ENCODE measurements at places on chromosomes 7 and 10. TPM values are rescaled to one million over a fixed set of nuclear protein-coding genes. Genes with fewer than 3 reads are reported as not detected.

- DNase-seq: no peak
- no peak overlapping the region for H3K4me3 ChIP-seq
- no peaks in the 10 kb centered on the region for H3K27me3 ChIP-seq
- no peaks in the 10 kb centered on the region for H3K36me3 ChIP-seq
- no peak overlapping the region for H3K27ac ChIP-seq
- H3K4me1 ChIP-seq: no peaks in the 10 kb centered on the region
Measured at GRCh38 chr7:40909346-40909980, 774.7 kb downstream of the SUGCT start.

- no peaks in the 10 kb centered on the region for H3K27me3 ChIP-seq
- peaks cover 13% of the 10 kb centered on the region for H3K4me1 ChIP-seq
- DNase-seq: no peak
- no peak overlapping the region for H3K4me3 ChIP-seq
Measured at GRCh38 chr7:75985518-75986146, 8.8 kb downstream of the TMEM120A start.

- H3K4me3 ChIP-seq: no peak overlapping the region
- no peaks in the 10 kb centered on the region for H3K27me3 ChIP-seq
- no peak for DNase-seq
- no peaks in the 10 kb centered on the region for H3K4me1 ChIP-seq
Measured at GRCh38 chr7:18257711-18258110, 230.1 kb upstream of the PRPS1L1 start.

DNA sequence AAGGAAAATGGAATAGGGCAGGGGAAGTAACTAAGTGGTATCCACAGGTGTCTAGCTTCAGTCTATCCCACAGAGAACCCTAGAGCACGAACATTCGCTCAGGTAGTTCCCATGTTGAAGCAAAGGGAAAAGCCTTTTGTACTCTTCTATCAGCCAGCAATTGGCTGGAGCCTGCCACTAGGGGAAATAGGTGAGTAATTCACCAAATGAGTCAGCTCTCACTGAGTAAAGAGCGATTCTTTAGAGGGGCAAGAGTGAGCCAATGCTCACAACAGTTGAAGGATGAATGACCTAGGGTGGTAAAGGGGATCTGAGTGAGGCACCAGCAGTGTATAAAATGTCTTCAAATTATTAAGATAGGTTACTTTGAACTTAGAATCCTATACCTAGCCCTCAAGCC is 94.1 kb upstream of the ZNF800 start:
- H3K4me3 ChIP-seq: no peak overlapping the region
- no peak overlapping the region for H3K27ac ChIP-seq
- DNase-seq: peak; percentile 15
- H3K36me3 ChIP-seq: no peaks in the 10 kb centered on the region

DNA sequence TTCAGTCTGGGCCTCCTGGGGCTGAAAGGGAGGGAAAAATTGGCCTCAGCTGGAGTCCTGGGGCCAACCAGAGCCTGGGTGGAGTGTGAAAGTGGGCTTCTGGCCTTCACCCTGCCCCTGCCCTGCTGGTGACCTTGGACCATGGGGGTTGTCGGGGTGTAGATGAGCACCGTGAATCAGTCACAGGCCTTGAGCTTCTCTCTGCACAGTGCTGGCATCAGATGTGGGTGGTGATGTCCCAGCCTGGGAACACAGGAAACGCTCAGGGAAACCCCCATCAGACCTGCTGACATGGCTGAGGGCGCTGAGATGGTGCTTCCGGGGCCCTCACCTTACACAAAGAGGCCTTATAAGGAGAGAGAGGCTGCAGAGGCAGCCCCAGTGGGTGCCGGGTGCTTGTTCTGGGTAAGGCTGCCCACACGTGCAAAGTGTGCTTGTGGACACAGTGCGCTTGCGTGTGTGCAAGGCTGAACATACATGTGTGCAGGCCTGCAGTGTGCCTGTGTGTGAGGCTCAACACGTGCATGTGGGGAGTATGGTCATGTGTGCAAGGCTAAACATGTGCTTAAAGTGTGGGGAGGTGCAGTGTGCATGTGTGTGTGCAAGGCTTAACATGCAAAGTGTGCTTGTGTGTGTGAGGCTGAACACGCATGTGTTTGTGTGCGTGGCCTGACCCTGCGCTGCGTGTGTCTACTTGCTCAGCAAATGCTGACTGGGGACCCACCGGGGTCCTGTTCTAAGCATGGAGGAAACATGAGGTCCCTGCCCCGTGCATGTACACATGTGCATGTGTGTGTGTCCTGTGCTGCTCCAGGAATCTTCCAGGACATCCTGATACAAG is 6.5 kb downstream of the ARPC1B start:
- H3K27me3 ChIP-seq: no peaks in the 10 kb centered on the region
- H3K4me1 ChIP-seq: peaks cover 61% of the 10 kb centered on the region
- peak overlapping the region; percentile 97 for H3K27ac ChIP-seq
- peak overlapping the region; percentile 81 for H3K4me3 ChIP-seq

GRCh38 chr10:30645340-30645827 is 15.8 kb upstream of the LYZL2 start:
- peak; percentile 17 for DNase-seq
- H3K27ac ChIP-seq: no peak overlapping the region
- H3K27me3 ChIP-seq: peaks cover 37% of the 10 kb centered on the region
- no peaks in the 10 kb centered on the region for H3K36me3 ChIP-seq
- no peak overlapping the region for H3K4me3 ChIP-seq

- H3K4me1 ChIP-seq: no peaks in the 10 kb centered on the region
- no peak overlapping the region for H3K27ac ChIP-seq
- no peak overlapping the region for H3K4me3 ChIP-seq
Measured at GRCh38 chr10:89875557-89875956, 174.2 kb downstream of the KIF20B start.

HEPACAM2 gene
- 0.24 TPM for total RNA-seq

DNA sequence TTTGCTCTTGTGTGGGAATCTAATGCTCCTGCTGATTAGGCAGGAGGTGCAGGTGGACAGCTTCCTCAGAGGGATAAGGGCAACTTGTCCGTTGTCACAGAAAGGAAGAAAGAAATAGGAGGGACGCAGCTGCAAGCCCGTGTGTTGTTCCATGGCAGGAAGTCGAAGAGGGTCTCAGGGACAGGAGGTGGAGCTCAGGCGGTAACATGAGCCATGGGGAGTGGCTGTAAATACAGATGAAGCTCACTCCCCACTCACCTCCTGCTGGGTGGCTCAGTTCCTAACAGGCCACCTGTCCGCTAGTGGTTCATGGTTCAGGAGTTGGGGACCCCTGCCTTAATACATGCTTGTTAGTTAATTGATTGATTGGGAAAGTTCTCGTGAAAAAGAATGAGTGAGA is 101.7 kb upstream of the SFMBT2 start:
- H3K4me1 ChIP-seq: peaks cover 35% of the 10 kb centered on the region
- H3K36me3 ChIP-seq: peaks cover 12% of the 10 kb centered on the region
- no peaks in the 10 kb centered on the region for H3K27me3 ChIP-seq
- H3K4me3 ChIP-seq: no peak overlapping the region

PLEKHS1 gene
- not detected for total RNA-seq

ALDH18A1 gene
- 82.1 TPM for total RNA-seq

DNA sequence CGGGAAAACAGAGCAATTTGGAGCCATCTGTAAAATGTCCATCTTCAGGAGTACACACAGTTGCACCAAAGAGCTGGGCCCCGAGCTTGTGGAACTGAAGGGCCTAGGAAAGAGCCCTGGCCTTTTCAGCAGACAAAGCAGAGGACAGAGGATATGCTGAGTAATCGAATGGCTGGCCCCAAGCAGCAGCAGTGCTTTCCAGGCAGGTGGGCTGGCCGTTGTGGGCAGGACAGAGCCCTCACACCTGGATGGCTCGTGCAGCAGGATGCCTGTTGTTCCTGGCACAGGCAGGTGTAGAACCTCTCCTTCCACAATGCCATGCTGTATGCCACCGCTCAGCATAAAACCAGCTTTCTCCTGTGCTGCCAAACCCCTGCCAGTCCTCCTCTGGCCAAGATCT is 32.5 kb upstream of the TNS3 start:
- no peak for DNase-seq
- H3K4me1 ChIP-seq: no peaks in the 10 kb centered on the region
- no peaks in the 10 kb centered on the region for H3K27me3 ChIP-seq

PTER gene
- total RNA-seq: 15.0 TPM

FANK1 gene
- total RNA-seq: 0.38 TPM

PALD1 gene
- 0.69 TPM for total RNA-seq

DNA sequence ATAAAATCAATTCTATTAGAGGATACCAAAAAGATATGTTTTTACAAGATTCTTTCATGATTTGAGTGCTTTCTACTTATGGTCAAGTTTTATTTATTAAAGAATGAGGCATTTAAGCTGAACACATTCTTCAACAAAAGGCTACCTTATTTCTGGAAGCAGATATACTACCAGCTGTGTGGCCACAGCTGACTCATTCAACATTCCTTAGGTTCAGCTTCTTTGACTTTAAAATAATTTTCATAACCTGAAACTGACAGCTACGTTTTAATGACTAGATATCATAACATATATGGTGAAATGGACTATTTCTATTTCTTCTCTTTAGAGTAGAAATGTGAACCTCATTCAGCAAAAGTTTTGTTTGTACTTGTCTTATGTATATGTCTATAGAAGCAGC is 414.2 kb upstream of the SEMA3C start:
- no peak for DNase-seq
- no peaks in the 10 kb centered on the region for H3K36me3 ChIP-seq
- no peaks in the 10 kb centered on the region for H3K4me1 ChIP-seq
- no peaks in the 10 kb centered on the region for H3K27me3 ChIP-seq
- no peak overlapping the region for H3K4me3 ChIP-seq
- no peak overlapping the region for H3K27ac ChIP-seq

PSD gene
- total RNA-seq: 7.2 TPM

ZCWPW1 gene
- 3.5 TPM for total RNA-seq

DNA sequence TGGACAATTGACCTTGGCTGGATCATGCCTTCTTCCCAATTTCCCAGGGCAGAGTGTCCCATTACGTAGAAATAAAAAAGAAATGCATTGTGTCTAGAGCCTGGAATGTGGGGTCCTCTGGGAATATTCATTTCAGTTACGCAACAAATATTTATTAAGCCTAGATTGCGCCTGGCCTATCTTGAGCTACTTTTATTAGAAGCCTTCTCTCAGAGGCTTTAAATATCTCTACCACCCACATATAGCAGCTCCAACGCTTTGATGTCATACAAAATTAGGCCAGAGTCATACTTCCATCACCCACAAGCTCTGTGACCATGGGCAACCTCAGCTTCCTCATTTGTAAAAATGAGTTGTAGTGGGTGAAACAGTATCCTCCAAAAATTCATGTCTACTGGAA is 24.9 kb upstream of the CARD11 start:
- no peak overlapping the region for H3K27ac ChIP-seq
- H3K36me3 ChIP-seq: peaks cover 3% of the 10 kb centered on the region

MYL10 gene
- total RNA-seq: not detected
